ENCODE measurements at places on chromosomes 3 and 15.

DNA sequence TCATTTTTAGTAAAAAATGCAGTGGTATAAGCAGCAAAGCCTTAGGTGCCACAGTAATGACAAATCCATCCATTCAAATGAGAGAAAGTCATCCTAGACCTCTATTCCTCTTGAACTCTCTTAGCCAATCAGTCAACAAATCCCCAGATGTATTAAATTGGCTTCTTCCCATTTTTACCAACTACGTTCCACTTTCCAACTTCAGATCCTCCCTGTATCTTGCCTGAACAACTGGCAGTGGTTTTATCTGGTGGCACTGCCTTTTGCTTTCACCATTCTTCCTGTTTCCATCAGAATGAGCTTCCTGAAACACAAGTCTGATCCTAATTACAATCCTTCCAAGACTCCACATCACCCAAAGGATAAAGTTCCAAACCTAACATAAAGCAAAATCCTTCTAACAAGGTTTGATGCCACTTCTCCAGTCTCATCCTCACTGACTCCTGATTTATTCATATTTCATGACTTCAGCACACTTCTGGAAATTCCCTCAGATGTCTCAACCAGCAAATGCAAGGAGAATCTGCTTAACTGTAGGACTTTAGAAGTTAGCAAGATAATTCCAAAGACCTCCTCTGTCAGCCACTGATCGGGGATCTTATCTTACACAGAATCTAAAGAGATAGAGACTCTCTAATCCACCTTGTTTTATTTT lies 69.8 kb upstream of the SLC4A7 start:
- DNase-seq: no peak

GRCh38 chr15:72559781-72560180 lies 85.7 kb downstream of the ARIH1 start:
- DNase-seq: no peak

- no peak for DNase-seq
These were observed at the start of gene GRIP2 for GRCh38 chr3:14539742-14540491. TSS of gene GRIP2 (minus strand) at chr3:14540342. CDS start at chr3:14540308, 34 bp downstream.

GRCh38 chr3:127019449-127019848 lies 36.5 kb downstream of the PLXNA1 start:
- DNase-seq: no peak

DNA sequence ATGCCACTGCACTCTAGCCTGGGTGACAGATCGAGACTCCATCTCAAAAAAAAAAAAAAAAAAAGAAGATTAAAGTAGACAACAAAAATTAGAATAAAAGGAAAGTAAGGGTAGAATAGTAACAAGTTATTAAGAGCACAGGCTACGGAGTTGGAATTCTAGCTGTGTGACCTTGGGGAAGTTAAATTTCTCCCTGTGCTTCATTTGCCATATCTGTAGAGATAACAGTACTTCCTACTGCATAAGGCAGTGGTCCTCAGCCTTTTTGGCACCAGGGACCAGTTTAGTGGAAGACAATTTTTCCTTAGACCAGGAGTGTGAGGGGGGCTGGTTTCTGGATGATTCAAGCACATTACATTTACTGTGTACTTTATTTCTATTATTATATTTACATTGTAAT lies 28.7 kb upstream of the TMEM42 start:
- DNase-seq: no peak

Measured in epithelial cell of proximal tubule (primary cell).